ENCODE measurements at places on chromosomes 11 and 22.

DNA sequence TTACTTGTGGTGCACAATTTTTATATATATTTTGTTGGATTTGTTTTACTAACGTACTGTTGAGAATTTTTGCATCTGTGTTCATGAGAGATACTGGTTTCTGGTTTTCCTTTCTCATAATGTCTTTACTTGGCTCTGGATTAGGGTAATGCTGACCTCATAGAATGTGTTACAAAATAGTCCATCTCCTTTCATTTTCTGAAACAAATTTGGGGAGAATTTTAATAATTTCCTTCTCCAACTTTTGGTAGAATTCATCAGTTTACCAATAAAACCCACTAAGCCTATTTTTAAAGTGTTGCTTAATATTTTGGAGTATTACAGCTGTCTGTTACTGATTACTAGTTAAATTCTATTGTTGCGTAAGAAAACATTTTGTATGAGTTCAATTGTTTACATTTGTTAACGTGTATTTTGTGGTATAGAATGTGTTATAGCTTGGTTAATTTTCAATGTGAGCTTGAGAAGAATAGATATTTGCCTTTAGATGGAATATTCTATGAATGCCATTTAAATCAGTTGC is 11.5 kb downstream of the TRIM22 start:
- no peak for DNase-seq

DNA sequence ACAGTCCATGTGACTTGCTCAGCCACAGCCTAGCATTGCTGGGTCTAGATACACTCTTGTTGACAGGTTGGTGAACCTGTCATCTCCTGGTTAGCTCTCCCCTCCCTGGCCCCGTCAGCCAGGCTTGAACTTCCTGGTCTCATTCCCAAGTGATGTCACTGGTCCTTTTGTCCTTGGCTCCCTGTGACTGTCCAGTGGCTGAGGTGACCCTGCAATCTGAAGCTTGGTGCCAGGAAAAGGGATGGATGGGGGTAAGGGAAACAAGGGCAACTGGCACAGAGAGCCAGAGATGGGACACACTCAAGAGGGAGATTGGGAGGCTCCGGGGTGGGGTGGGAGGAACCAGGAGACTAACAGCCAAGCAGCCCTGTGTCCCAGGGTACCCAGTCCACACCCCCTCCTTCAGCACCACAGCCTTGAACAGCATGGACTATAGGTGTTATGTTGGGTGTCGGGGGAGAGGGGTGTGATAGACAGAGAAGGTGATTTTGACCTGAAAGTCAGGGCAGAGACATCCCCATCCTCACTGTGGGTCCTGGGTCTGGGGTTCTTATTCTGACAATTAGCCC is 63.8 kb upstream of the THY1 start:
- no peak for DNase-seq

DNA sequence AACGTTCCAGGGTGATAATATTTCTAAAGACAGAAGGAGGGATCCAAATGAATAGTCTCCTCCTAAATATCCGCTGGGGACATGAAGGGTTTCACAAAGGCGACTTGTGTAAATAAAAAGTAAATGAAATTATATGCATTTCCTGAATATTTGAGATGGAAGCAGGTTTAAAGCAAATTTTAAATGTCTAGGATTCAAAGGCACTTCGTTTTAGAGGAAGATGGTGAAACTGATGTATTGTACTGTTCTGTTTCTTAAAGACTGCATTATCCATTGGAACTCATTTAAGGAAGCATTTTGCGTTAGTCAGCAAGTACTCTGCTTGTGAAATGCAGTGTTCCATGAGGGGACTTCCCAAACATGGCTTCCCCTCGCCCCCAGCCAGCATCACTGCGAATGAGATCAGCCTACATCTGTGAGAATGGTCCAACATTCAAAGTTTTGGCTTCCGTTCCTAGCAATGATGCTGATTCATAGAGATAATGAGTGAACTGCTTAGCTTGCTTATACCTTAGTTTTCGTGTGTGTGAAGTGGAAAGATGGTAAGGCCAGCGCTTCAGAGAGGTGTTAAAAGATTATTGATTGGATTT is 1.5 kb downstream of the RAB39A start:
- no peak for DNase-seq

DNA sequence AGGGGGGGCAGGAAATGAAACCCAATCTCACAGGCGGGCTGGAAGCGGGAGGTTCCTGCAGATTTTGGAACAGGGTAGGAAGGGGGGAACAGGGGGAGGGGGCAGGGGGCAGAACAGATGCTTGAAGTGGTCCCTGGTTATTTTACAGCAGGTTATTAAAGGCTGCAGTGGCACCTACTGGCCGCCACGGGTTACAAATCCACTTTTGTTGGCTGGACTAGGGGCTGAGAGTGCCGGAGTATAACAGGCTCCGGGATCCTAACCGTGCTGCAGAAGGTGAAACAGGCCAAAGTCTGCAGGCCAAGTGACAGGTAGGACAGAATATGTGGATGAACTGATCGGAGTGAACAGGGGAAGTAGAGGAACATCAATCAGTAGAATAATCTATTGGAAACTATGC is 2.5 kb downstream of the ROBO3 start:
- DNase-seq, result no peak

- DNase-seq, result no peak
Observed at GRCh38 chr11:82831364-82831763, 68.9 kb downstream of the PRCP start.

- DNase-seq, result no peak
Observed at GRCh38 chr11:105790840-105791239, 181.0 kb downstream of the GRIA4 start.

DNA sequence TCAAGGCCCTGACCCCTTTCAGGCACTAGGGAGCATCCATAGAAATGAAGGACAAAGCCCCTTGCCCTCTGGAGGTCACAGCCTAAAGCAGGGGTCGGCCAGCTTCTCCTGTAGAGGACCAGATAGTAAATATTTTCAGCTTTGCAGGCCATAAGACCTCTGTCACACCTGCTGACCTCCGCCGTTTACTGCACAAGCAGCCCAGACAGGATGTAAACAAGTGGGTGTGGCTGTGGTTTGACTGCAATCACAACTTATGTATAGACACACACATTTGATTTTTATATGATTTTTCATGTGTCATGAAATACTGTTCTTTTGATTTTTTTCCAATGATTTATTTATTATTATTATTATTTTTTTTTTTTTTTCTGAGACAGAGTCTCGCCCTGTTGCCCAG is 34.3 kb downstream of the KIAA1671 start:
- no peak for DNase-seq

DNA sequence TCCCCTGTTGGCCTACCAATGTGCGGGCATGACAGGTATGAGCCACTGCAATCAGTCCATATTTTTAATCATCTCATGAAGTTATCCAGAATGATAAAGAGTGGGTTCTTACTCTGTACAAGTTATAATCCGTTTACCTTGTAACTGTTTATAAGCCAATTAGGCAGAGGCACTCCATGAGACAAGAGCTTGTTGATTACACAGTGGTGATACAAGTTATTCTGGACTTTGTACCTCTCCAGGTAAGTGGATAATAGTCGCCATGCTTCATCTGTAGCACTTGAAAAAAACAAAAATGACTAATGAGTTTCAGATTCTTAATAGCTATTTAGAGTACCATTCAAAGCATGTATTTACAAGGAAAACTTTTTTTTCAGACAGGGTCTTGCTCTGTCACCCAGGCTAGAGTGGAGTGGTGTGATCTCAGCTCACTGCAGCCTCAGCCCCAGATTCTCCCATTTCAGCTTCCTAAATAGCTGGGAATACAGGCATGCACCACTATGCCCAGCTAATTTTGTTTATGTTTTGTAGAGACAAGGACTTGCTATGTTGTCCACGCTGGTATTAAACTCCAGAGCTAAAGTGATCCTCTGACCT is 17.7 kb upstream of the FNBP4 start:
- no peak for DNase-seq

GRCh38 chr22:33054001-33054675 is 4.0 kb downstream of the SYN3 start:
- no peak for DNase-seq

DNA sequence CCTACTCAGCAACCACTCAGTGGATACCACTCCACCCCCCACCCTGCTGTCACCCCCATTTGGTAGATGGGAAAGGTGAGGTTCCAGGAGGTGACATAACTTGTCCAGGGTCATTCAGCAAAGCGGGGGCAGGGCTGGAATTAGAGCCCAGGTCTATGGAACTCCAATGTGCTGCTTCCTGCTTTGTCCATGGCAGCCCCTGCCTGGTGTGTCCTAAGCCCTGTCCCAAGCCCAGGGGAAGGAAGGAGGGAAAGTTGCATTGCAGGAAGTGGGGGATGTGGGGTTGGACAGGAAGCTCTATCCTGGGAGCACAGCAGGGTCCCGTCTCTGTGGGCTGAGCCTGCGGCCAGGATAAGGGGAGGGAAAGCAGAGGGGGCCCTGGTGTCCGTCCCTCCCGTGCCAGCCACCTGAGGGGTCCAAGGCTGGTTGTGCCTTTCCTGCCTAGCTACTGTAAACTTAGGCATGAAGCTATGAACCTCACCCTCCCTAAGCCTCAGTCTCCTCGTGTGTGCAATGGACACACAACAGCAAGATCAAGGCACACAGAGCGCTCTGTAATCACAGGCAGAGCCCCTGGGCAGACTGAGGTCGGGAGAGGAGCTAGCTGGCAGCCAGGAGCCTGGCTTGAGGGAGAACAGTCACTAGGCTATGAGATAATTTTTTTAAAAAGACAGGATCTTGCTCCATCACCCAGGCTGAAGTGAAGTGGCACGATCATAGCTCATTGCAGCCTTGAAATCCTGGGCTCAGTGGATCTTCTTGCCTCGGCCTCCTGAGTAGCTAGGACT is 12.9 kb downstream of the GAL3ST1 start:
- no peak for DNase-seq

GRCh38 chr11:107679255-107680024 is 32.4 kb downstream of the SLN start:
- no peak for DNase-seq

DNA sequence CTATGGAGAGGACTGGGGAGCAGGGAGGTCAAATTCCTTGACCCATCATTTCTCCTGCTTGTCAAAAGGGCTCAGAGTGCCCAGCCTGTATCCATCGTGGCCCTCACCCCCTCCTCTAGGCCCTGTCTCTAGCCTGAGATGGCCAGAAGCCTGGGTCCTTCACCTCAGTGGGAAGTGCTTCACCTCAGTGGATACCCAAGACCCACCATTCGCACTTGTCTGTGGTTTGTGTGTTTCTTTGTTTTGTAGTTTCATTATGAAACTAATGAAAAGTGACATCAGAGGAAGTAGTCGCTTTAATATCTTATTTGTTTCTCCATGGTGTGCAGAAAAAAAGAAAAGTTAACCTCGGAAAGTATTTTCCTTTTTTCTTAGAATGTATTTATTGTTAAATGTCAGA is 194.0 kb upstream of the CADM1 start:
- DNase-seq, result no peak

- no peak for DNase-seq
Observed at GRCh38 chr11:12077535-12078280, 32.7 kb upstream of the MICAL2 start.
